Stimulated activated CD4-positive, alpha-beta T cell treated with anti-CD3 and anti-CD28 coated beads, Interleukin-15, amount 100 ng/mL, for 1 hour (primary cell): ENCODE measurements at places on chromosomes 12 and 14.
A peak's percentile ranks its signal among the peaks of the same experiment; 100 is the strongest.

DNA sequence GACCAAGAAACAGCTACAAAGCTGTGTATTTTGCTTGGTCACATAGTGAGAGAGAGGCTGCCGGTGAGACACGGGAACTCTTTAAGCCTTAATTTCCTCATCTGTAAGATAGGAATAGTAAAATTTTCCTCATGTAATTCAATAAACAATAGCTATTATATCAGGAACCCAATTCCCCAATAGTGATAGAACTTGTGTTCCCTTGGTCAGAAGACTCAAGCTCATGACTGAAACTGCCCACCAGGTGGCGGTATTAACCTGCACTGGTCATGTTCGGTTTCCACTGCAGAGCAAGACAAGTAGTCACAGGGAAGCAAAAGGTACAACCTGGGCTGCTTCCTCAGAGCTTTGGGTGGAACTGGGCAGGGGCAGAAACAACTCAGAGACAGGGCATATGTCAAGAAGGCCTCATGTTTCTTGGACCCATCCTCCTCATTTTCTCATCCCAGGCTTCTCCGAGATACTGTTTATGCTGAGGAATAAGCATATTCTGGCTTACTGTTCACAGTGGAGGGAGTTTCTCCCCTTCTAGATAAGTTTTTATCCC lies 4.2 kb upstream of the AJUBA start:
- peak; percentile 77 for DNase-seq

DNA sequence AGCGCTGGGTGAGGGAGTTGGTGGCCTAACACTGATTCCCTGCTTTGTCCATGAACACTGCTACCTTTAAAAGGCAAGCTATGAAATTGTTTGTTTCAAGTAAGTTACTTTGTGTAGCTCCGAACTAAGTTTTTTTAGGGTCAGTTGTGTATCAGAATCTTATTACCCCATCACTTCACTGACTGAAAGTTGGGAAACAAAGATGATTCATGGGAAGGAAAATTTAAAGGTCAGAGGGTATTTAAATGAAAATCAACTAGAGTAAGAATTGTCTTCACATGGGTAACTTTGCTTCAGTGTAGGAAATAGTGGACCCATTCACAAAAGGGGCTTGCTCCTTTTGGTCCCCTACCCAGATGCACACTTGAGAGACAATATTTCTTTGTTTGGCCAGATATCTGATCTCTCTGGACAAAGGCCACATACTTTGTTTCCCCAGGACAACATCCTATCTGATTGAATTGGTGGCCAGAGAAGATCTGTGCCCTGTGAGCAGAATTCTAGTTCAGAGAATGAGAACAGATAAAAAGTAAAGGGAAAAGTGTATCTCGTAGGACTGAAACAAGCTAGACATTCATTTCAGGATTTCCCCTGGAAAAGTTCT lies 53.5 kb downstream of the RAB35 start:
- no peak for DNase-seq

DNA sequence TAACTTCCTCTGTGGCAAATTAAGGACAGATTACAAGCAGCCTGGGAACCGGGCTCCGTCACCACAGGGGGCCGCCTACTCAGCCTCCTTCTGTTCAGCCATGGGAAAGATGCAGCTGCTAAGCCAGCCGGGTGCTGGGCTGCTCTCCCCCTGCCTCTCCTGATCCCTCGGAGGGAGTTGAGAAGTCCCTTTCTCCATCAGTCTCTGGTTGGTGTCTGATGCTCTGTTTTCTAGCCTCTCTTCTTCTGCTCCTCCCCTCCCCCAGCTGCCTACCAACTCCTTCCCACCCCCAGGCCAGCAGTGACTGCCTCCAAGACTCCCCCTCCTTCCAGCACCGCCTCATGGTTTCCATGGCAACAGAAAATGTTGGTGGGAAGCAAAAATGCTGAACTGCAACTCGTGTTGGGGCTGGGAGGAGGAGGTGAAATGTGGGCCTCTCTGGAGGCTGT lies 486.7 kb downstream of the APAF1 start:
- DNase-seq: no peak

GRCh38 chr12:48940181-48940580 lies 14.9 kb upstream of the FKBP11 start:
- DNase-seq: no peak

- no peak for DNase-seq
These were observed 40.9 kb upstream of the GSG1 start for GRCh38 chr12:13144266-13144828.

DNA sequence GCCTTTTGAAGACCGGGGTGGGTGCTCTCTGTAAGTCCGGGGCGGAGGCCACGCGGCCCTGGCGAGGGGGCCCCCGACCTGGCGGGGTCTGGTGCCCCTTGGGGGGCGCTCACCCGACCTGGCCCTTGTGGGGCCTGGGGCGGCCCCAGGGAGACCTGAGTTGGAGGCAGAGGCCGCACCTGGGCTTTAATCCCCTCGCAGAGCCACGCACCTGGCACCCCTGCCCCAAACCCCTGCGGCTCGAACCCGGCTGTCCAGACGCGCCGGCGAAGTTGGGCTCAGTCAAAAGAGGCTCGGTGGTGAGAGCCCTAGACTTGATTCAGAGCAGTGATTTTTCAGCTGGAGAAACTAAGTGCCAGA lies 267 bp downstream of the CFAP251 start:
- no peak for DNase-seq

DNA sequence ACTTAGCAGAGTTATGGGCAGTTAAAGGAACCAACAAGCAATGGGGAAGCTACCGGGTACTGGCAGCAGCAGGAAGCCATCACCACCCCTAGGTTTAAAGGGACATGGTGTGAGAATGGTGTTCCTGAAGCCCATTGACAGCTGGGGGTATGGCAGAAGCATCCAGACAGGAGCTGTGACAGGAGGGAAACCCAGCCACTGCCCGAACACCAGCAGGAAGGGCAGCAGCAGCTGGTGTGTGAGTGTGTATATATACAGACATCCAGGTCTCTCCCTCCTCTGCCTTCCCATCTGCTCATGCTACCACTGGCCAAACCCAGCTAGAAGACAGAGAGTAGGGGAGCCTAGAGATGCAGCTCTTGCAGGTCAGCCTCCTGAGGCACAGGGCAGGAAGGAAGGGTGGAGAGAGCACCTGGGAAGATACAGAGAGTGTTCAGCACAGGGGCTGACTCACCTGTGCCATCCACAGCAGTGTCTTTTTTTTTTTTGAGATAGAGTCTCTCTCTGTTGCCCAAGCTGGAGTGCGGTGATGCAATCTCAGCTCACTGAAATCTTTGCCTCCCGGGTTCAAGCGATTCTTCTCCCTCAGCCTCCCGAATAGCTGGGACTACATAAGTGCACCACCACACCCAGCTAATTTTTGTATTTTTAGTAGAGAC lies 9.2 kb upstream of the ADCK1 start:
- DNase-seq: no peak

DNA sequence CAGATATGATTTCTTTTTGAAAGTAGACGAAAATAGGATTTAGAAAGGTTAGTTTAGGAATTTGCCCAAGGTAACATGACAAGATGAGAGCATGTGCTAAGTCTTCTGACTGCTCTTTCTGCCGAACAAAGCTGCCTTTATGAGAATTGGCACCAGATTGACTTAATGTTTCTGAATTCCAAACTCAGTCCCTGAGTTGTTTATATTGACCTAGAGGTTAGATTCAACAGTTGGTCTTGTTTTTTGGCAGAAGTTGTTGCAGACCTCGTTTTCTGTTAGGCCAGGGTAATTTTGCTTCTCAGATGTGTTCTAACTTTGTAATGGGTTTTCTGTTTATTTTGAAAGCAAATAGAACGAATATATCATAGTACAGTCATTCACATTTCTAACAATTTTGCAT lies 61.5 kb upstream of the LRTM2 start:
- no peak for DNase-seq

DNA sequence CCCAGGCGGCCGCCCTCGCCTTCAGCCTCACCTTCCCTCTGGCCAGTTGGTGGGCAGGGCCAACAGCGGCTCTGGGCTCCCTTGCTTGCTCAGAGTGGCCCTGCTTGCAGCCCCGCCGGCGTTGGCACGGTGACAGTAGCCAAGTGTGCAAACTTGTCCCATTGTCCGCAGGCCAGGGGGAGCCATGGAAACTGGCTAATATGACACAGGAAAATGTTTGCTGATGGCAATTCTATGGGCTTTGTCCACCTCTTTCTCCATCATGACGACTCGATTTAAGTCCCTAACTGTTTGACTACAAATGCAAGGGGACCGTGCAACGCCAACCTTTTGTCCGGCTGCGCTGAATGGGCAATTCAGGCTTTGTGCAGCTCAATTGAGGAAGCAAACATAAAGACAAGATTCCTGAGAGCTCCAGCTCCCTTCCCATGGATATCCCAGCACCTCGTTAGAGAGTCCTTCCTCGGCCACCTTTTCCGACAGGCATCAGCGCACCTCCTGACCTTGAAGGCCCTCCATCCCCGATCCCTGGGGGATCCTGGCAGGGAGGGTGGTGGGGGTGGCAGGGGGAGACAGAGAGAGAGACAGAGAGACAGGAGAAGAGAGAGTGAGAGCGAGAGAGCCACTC lies 785 bp upstream of the FAM181A start:
- no peak for DNase-seq

DNA sequence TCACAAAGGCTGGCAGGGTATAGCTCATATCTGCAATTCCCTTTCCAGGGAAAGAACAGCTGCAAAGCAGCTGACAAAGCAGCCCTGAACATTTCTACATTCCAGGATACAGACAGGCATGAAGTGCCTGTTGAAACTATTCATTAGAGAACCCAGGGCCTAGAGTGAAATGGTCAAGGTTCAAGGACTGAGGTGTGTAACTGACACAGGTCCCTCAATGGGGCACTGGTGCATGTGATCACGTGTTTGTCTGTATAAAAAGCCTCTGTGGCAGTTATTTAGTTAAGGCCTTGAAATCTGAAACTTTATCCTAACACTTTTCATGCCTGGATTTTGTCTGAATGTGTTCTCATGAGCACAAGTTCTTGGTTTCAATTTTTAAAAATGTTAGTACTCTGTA lies 47.1 kb downstream of the GIT2 start:
- DNase-seq: no peak

GRCh38 chr14:78259831-78260230 lies 89.7 kb downstream of the NRXN3 start:
- DNase-seq: no peak

GRCh38 chr14:31777312-31777711 lies 216.1 kb downstream of the NUBPL start:
- DNase-seq: no peak

DNA sequence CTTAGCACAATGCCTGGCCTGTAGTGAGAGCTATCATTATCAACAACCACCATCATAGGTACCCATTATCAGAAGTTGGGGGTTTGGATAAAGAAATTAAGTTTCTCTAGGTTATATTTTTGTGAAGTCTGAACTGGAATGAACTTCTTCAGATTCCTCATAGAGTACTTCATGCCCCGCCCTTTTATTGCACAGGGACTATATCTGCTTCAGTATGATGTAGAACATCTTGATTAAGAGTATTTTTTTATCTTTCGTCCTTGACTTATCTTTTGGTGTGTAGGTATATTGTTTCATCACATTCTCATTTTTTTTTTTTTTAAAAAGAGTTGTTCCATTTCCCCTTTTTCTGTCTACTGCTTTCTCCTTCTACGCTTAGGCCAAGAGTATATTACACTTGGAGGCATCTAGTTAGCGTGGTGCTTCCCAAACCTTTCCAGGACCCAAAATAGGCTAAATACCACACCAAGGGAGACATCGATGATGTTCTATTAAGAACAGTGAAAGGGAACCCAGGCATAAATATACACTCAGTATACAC lies 467.5 kb downstream of the ZFP36L1 start:
- DNase-seq: no peak

- no peak for DNase-seq
These were observed 1.0 kb downstream of the AHNAK2 start for GRCh38 chr14:104977008-104977680.

DNA sequence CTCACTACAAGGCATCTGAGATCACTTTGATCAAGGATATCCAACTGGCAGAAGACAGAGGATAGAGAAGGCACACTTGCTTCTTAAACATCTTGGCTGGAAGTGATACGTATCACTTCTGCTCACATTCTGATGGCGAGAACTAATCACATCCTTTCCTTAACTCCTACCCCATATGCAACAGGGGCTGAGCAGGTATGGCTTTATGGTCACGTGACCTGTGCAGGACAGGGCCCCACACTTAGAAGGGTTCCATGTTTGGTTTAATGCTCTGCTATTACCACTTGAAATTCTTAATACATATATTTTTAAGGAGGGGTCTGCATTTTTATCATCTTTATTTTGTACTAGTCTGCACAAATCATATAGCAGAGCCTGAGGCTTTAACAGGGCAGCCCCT lies 177.3 kb downstream of the SLC15A5 start:
- DNase-seq: no peak

- DNase-seq: no peak
These were observed 2.3 kb downstream of the ARF3 start for GRCh38 chr12:48954841-48955501.

DNA sequence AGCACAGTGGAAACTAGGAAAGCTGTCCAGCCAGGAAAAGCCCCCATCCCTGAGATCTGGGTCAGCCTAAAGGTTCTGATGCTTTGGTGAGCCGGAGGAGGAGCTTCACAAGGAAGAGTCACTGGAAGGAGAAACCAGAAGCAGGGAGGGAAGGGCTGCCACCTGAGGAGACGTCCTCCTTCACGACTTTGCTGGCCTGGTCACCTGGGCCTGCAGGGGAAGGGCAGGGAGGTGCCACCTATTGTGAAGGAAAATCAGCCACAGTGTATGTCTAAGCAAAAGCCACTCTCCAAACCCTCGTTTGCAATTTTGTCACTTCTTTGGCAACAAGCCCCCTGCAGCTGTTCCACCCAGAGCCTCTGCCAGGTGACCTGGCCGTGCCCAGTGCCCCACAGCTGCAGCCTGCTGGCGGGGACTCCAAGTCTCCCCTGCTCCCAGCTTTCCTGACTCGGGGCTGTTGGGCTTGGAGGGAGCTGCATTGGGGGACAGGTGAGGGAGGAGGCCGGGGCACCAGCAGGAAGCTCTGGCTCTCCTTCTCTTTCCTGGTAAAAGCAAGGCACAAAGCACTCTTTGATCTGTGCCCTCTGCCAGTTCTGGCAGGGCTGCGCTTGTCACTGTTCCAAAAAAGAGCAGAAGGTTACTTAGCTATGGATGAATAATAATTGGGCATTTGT lies 120.9 kb upstream of the BCL2L14 start:
- no peak for DNase-seq

DNA sequence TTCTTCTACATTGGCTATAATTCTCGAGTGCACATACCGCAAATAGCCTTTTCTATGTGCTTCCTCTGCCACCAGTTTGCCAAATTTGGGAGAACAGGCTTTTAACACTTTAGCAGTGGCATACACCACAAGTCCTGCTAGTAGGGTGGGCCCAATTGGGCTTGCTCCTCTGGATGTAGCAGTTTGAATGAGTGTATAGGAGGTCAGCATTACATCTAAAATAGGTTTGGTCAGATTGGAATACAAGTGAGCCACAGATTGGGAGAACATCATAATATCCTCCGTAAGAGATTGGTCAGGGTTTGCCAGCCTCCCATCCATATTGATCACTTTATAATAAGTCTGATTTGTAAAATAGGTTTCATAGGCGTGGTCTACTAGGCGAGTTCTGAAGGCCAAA lies 902 bp downstream of the ABCD2 start:
- no peak for DNase-seq

DNA sequence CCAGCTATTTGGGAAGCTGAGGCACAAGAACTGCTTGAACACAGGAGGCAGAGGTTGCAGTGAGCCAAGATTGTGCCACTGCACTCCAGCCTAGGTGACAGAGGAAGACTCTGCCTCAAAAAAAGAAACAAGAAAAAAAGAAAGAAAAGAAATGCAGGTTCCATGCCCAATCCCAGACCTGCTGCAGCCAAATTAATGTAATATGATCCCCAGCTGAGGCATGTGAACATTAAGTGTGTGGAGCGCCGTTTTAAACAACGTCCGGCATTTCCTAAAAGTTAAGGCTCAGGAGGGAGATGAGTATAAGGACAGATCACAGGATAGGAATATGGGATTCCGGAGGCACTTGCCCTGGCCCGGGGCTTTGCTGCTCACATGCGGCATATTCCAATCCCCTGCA lies 162.9 kb downstream of the KSR2 start:
- DNase-seq: no peak
